ENCODE measurements at places on chromosomes 13 and 19. TPM values are rescaled to one million over a fixed set of nuclear protein-coding genes. Genes with fewer than 3 reads are reported as not detected.

Gene TRIP10
- total RNA-seq: 63.2 TPM

Gene NLRP7
- total RNA-seq: not detected

Gene ZNF723
- not detected for total RNA-seq

Gene JSRP1
- total RNA-seq: 0.58 TPM
